GM04503 (cell line): ENCODE measurements at places on chromosomes 7 and 10.

GRCh38 chr7:19663816-19664462 is 44.9 kb downstream of the POLR1F start:
- DNase-seq: no peak

DNA sequence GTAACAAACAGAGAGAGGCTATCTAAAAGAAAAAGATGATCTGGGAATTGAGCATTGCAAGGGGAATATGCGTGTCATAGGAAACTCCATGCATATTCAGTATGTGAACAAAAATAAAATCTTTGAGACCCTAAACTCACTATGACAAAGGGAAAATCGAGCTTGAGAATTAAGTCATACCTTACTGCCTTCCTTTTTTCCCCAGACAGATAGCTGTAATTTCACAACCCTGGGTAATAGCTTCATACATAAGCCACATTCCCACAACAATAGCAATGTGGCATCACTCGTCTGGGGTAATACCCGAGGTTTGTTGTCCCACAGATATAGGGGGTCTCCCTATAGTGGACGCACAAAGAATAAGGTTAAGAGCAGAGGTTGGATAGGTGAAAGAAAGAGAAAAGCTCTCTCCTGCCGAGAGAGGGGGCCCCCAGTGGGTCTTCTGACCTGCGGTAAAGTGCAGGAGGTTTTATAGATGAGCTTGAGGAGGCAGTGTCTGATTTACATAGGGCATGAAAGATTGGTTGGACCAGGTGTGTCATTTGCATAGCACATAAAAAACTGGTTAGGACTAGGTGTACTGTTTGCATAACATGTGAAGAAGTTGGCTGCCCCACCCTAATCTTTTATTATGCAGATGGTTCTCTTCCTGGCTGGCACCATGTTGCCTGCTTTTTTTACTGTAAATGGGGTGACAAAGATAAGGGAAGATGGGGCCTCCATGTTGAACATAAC is 11.6 kb downstream of the CYP3A43 start:
- no peak for DNase-seq

- DNase-seq: no peak
Observed at GRCh38 chr7:20543500-20543899, 72.0 kb upstream of the ABCB5 start.

DNA sequence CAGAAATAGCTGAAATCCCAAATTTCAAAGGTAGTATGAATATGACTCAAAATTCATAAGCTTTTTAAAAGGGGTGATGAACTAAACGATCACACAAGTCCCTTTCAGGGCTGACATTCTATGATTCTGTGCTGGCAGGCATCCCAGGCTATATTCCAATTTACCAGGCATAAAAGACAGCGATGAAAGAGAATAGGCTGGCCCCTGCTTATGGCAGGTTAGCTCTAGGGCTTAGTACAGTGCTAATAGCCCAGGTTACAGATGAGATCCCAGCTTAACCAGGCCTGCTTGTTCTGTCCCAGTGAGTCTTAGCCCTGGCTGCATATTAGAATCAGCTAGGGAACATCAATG is 56.4 kb downstream of the CDHR3 start:
- no peak for DNase-seq

- DNase-seq: no peak
Observed at GRCh38 chr7:17934612-17935240, 5.6 kb downstream of the SNX13 start.

- DNase-seq: no peak
Observed at GRCh38 chr10:50540069-50540825, 83.5 kb downstream of the SGMS1 start.

GRCh38 chr10:5817322-5818047 is 4.3 kb upstream of the GDI2 start:
- DNase-seq: no peak

GRCh38 chr10:80436446-80437098 is 17.5 kb upstream of the TSPAN14 start:
- DNase-seq: no peak

DNA sequence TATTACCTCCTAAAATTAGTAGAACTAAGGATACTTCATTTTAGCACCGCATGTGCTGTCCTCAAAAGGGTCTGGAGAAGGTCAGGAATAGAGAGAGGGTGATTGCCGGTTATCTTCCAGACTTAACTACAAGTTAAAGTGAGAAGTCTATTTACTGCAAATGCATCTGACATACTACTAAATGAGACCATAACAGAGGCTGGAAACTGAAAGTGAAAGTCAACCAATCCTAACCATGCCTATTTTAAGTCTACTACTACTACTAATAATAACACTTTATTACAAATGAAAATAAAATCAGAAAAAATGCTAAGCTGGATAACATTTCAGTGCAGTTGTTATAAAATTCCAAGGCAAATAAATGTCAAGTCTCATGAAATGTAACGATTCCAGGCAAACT is 244.7 kb downstream of the KIF20B start:
- no peak for DNase-seq

- DNase-seq: no peak
Observed at GRCh38 chr10:127370601-127371000, 174.2 kb upstream of the INSYN2A start.

- DNase-seq: peak; percentile 89
Observed at GRCh38 chr10:31759799-31760626, 168.6 kb downstream of the ARHGAP12 start.
